HFFc6 (cell line): ENCODE measurements at places on chromosomes 5 and 9. TPM values are rescaled to one million over a fixed set of nuclear protein-coding genes. Genes with fewer than 3 reads are reported as not detected.

The DOCK2 gene
- 2.0 to 5.3 TPM (median 4.6 TPM) in 3 replicates for total RNA-seq

The PRUNE2 gene
- total RNA-seq, result 0.13 TPM in 1 of 3 replicates, not detected in the others

The GNA14 gene
- total RNA-seq, result not detected in 3 replicates

The IL13 gene
- not detected in 3 replicates for total RNA-seq

The IL3 gene
- not detected in 3 replicates for total RNA-seq

The TLE1 gene
- total RNA-seq, result 6.6 and 12.3 TPM in 2 replicates

The ST8SIA4 gene
- not detected in 3 replicates for total RNA-seq

The TAF11L4 gene
- not detected in 3 replicates for total RNA-seq

The ENTREP1 gene
- not detected in 3 replicates for total RNA-seq

The GARIN3 gene
- not detected in 3 replicates for total RNA-seq

GRCh38 chr9:83081846-83082245, 18.9 kb upstream of the RASEF start:
- DNase-seq, result no peak

- peak; percentile 75 for DNase-seq
Measured at GRCh38 chr5:159826351-159827214, 89.7 kb upstream of the ADRA1B start.

GRCh38 chr9:37693260-37693659, 42.5 kb downstream of the FRMPD1 start:
- DNase-seq, result peak; percentile 13

GRCh38 chr9:112884721-112885120, 6.0 kb downstream of the SLC46A2 start:
- DNase-seq, result no peak

DNA sequence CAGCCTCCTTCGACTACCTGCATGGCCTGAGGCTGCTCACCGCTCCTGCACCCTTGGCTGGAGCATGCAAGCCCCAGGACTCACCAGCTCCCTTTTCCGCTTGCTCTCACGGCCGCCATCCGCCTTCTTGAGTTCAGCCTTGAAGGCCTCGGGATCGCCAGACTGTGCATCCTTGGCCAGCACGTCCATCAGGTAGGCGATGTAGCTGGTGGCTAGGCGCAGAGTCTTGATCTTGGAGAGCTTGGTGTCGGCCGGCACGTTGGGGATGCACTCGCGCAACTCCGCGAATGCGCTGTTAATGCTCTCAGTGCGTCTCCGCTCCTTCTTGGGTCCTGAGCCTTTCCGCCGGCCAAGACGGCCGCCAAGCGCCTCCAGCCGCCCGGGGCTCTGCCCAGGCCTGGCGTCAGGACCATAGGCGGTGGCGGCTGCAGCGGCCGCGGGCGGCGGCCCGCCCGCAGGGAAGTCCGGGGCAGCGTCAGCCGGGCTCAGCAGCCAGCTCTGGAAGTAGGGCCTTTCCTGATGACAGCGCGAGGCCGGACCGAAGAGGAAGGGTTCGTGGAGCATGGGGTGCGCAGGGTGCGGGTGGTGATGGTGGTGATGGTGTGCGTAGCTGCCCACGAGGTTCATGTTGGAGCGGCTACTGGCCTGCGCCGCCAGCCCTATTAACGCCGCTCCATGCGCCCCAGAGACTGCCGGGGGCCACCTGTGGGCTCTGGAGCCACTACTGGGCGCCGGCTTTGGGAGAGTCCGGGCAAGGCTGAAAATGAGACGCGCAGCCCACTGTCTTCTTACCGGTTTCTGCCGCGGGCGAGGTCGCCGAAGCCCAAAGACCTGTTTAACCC, 424 bp downstream of the HAND1 start:
- DNase-seq, result no peak

DNA sequence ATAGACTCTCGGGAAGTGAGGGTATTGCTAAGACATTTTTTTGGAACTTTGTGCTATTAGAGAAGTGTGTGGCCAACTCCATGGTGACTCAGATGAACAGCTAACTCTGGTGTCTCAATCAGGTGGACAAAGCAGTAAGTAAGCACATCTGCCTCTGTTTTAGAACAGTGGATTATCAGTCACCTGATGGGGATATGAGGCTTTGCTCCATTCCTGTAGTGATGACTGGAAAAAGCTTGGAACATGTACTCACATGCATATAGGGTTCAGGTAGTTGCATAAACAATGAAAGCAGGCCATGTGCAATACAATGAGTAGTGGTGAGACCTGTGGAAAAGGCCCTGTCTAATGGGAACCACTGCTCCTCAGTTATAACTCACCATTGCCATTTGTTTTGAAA, 168.2 kb upstream of the FBN2 start:
- DNase-seq, result no peak

DNA sequence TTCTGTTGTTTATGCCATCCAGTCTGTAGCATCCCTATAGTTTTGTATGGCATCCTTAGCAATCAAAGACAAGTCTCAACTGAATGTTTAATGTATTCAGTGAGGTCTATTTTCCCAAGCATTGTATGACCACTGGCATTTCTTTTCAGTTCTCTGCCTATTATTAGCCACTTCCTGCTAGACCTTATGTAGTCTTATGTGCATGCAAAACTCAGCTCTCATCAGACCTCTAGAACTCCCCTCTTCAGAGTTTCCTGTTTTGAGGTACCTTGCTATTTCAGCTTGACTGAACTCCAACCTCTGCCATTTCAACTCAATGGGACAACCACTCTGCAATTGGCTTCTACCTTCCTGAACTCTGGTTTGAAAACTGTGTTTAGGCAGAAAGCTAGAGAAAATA, 113.2 kb downstream of the SLC25A46 start:
- no peak for DNase-seq

- DNase-seq, result peak; percentile 84
Measured at GRCh38 chr5:52948418-52949076, 40.6 kb upstream of the ITGA2 start.

- no peak for DNase-seq
Measured at GRCh38 chr5:123517476-123517875, 5.5 kb downstream of the CSNK1G3 start.

DNA sequence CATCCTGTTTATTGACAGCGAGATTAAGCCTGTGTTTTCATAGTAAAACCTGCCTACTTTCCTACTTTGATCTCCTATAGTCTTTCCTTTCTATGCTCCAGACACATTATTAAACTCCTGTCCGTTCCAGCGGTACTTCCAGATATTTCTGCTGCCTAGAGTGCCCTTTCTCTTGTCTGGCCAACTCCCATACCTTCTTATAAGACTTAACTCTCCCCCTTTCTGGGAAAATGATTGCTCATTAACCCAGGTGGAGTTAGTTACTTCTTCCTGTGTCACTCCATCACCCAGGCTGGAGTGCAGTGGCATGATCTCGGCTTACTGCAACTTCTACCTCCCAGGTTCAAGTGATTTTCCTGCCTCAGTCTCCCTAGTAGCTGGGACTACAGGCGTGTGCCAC, 33.1 kb downstream of the KDM4C start:
- no peak for DNase-seq

GRCh38 chr5:79025054-79025472, 40.0 kb upstream of the ARSB start:
- DNase-seq, result peak; percentile 49

- no peak for DNase-seq
Measured at GRCh38 chr9:127278372-127278771, 13.8 kb downstream of the GARNL3 start.

DNA sequence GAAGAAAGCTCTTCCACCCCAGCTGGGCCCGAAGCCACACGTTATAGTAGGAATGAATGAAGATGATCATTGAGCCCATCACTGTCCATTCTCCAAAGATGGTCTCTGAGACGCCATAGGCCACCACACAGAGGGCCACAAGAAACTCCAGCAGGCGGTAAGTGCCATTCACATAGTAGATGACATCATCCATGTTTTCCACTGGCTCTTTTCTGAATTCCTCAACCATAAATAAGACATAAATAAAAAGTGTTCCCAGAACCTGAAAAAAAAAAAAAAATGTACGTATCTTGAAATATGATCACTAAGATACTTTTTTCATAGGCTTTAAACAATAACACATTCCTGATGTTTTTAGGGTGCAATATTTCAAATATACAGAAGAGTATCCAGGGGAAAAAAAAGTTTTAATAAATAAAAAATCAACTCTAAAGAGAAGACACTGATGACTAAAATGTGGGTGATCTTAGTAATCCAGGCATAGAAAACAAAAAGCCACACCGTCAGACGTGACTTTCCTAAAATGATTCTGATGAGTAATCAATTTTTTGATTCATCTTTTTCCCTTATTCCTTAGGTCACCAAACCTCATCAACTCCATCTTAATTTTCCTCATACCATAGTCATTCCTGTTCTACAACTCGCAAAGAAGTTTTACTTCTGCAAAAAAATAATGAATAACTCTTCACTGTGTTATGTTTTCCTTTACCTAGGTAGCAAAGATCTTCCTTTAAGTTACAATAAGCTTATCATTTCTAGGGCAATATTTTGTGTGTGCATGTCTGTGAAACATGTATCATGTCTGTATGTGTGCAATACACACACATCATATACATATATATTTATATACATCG, 47.8 kb downstream of the RNF145 start:
- peak; percentile 25 for DNase-seq

- DNase-seq, result no peak
Measured at GRCh38 chr9:110830495-110830894, 161.9 kb downstream of the MUSK start.

DNA sequence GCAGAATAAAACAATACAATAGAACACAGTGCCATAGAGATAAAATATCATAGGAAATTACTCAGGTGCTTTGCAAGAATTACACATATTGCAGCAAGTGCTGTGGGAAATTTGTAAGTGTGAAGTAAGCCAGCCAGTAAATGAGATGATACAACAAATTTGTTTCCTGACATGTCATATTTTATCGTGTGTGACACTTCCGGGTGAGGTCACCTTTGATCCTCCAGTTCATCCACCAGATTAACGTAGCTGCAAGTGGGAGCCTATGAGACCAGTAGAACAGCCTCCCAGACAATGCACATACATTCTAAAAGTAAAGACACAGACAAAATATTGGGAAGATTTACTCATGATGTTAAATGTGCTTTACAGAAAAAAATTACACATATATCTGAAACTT, 72.2 kb downstream of the PRDM9 start:
- no peak for DNase-seq

DNA sequence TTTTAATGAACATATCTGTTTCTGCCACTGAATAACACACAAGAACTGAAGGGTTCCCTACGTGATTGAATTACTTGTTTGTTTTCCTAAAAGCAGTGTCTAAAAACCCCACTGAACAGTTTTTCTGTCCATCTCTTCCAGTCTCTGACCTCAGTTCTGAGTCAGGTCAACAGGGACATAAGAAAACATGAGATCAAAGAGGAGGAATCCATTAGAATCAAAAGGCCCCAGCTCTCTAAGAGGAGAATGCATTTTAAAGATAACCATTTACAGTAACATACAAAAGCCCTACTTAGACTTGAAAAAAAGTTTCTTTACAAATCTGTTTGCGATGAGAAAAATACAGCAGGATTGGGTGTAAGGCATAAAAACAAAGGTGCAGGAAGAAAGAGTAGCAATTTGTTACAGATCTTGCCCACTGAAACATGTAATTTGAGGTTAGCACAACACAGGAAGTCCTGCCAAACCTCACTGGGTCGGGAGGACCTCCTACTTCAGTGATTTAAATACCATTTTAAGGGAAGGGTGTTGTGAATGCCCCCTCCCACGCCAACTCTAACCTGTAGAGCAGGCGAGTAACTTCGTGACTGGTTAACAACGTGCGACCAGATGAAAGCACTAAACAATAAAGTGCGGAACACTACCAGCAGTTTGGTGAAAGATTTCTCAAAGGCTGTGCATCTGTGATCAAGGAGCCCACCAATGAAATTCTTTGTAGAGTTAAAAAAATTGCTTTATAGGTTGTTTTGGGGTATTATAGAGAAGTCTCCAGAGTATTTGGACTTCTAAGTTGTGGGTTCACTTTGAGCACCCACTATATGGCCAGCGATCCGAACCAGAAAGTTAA, 1.3 kb downstream of the QSOX2 start:
- no peak for DNase-seq

DNA sequence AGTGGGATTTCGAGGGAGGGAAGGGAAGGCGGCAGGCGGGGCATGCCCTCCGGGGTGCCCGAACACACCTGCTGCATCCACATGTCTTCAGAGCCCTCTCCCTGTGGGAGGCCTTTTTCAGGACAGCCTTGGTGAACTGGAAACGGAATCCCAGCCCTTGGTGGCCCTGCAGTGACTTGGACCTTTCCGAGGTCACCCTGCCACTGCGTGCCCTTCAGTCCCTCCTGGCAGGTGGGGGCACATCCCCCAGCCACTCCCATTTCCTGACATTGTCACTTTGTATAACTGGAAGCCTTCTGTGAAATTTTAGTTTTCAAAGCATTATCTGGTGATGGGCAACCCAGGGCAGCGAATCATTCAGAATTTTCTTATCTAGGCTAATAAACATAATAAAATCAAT, 11.0 kb upstream of the AHRR start:
- no peak for DNase-seq

DNA sequence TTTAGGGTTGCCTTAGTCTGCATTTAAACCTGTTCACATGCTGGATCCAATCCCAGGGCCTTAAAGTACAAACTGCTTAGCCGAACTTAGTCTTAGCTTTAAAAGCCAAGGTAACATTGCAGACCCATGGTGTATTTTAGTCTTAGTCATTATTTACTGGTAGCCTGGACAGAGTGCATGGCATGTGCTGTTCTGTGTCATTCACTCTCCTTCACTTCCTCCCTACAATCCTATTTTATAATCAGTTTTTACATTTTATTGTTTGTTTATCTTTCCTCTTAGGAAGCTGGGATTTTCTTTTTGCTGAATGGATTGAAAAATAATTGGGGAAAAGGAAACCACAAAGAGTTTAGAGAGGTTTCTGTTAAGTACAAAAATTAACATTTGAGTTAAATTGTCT, 29.4 kb upstream of the TAL2 start:
- DNase-seq, result no peak

- DNase-seq, result no peak
Measured at GRCh38 chr5:112549605-112550166, 130.6 kb upstream of the EPB41L4A start.

DNA sequence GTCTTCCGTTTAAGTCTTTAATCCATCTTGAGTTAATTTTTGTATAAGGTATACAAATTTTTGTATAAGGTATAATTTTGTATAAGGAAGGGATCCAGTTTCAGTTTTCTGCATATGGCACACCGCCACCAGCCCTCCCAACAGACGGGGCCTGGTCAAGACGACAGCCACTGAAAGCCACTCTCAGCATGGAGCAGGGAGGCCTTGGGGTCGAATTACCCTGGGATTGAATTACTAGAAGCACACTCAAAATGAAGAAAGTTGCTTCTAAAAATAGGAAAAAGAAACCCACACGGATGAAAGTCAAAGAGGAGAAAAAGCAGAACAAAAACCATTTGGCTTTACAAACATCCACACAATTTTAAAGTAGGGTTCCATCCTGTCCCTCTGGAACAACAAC, 586.2 kb upstream of the ADAMTS16 start:
- DNase-seq, result no peak

DNA sequence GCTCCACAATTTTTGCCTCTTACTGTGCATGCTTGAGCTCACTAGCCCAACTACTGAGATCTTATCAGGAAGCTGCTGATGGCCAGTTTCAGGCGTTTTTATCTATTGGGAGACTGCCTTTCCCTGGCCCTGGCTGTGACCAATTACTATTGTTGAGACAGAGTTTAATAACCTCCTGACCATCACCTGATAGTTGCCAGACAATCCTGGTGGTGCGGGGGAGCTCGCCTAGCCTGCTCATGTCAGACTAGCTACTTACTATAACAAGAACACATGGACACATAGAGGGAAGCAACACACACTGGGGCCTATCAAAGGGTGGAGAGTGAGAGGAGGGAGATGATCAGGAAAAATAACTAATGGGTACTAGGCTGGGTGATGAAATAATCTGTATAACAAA, 13.0 kb upstream of the OXCT1 start:
- DNase-seq, result no peak
